ENCODE measurements at places on chromosomes 13 and 19. TPM values are rescaled to one million over a fixed set of nuclear protein-coding genes. Genes with fewer than 3 reads are reported as not detected.

GRCh38 chr13:70708775-70709174, 600.5 kb upstream of the KLHL1 start:
- no peaks in the 10 kb centered on the region for H3K4me1 ChIP-seq
- no peak for DNase-seq
- no peak overlapping the region for H3K4me3 ChIP-seq
- H3K27ac ChIP-seq = no peak overlapping the region
- no peaks in the 10 kb centered on the region for H3K36me3 ChIP-seq
- H3K27me3 ChIP-seq = no peaks in the 10 kb centered on the region

Gene ADAMTS10
- 3.9 TPM for total RNA-seq

DNA sequence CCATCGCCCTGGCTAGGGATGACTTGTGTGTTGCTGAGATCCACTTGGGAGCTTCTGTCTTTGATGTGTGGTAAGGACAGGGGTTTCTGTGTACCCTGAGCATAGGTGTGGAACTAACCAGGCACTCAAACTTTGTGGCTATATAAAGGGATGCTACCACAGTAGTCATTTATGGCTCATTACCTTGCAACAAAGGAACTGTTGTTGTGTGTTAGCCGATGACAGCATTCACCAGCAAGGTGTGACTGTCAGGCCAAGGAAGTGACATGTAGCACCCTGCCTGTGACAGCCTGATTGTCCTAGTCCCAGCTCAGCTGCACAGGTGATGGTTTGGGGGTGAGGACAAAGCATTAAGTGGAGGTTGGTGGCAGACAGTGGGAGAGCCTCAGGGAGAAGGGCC, 73.6 kb downstream of the COG3 start:
- H3K4me3 ChIP-seq = no peak overlapping the region
- H3K27ac ChIP-seq = no peak overlapping the region
- H3K4me1 ChIP-seq = no peaks in the 10 kb centered on the region
- peaks cover 6% of the 10 kb centered on the region for H3K36me3 ChIP-seq

- H3K27me3 ChIP-seq = no peaks in the 10 kb centered on the region
- DNase-seq = no peak
- H3K27ac ChIP-seq = no peak overlapping the region
Observed at GRCh38 chr13:52999093-52999696, 29.4 kb upstream of the OLFM4 start.

DNA sequence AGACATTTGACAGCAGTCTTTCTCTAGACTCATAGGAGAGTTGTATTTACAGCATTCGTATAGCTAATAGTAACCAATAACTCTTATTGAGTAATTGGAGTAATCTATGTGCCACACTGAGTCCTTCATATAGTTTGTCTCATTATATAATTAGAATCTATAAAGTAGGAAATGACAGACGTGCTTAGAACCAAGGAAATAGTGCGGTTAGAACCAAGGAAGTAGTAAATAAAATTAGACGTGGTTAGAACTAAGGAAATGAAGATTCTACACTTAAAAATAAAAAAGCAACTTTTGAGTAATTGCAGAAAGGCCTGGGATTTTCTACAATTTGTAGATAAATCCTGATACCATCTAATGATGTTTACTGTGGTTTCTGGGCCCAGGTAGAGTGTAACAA, 107.8 kb upstream of the TNFSF11 start:
- no peak overlapping the region for H3K4me3 ChIP-seq
- no peaks in the 10 kb centered on the region for H3K27me3 ChIP-seq
- no peak overlapping the region for H3K27ac ChIP-seq
- H3K4me1 ChIP-seq = no peaks in the 10 kb centered on the region

DNA sequence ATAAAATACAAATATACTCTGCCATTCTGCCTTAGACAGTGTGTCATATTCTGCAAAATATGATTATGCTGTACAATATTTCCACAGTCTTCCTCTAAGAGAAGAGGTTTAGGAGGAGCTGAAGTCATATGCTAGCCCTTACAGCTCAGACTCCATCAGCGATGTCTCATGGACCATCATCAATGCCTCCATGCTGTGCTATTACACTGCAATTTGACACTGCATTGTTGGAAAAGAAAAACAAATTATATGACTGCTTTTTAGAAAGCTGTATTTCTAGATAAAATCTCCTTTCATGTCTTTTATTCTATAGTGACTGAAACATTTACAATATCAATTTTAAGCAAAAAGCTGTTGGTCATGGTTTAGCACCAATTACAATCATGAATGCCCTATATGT, 1089.4 kb upstream of the MIR17HG start:
- H3K27me3 ChIP-seq = no peaks in the 10 kb centered on the region
- no peak overlapping the region for H3K4me3 ChIP-seq
- no peaks in the 10 kb centered on the region for H3K36me3 ChIP-seq
- no peak overlapping the region for H3K27ac ChIP-seq
- no peak for DNase-seq
- no peaks in the 10 kb centered on the region for H3K4me1 ChIP-seq

Gene KCTD12
- total RNA-seq = 58.4 TPM

DNA sequence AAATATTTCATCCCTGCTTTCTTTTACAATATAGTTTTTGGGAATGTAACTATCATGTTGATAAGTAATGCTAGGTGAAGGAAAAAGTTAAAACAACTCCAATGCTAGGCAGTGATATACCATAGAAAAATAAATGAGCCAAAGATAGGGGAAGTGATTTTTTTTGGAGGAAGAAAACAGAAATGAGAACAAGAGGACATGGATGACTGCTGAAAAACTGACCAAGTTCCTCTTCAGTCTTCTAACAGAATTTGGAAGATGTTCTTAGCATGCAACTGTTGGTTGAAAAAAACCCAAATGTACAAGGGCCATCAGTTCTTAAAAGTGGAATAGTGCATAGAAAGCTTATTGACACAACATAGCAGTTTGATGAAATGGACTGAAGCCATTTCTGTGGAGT, 262.5 kb upstream of the STARD13 start:
- no peak for DNase-seq
- H3K27ac ChIP-seq = no peak overlapping the region
- no peak overlapping the region for H3K4me3 ChIP-seq
